ENCODE measurements at places on chromosomes 3 and 15.

DNA sequence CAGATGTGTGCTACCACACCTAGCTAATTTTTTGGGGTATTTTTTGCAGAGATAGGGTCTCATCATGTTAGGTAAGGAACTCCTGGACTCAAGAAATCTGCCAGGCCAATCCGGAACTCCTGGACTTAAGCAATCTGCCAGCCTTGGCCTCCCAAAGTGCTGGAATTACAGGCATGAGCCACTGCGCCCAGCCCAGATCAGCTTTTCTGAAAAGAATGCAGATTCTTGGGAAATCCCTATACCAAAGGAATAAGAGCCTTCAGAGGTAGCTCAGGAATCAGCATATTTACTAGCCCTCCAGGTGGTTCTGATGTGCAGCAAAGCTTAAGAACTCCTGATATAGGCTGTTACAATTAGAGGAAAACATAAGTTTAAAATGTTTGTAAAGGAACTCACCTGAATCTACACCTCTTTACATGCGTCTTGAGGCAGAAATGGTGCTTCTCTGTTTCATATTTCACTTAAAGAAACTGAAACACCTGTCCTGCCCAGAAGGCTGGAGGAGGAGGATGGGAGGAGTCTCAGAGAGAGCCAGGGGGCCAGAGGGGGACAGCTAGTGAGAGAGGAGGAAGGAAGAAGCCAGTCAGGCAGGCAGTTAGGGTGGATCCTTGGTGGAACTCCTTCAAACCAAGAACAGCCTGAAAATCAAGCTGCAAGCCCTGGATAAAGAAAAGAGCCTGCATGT lies at the start of gene XCR1:
Gene XCR1, minus strand, starts transcription at position 463 of the 685 bp plus-strand sequence. CDS start 5,536 bp downstream, outside the sequence.
- no peak for DNase-seq

DNA sequence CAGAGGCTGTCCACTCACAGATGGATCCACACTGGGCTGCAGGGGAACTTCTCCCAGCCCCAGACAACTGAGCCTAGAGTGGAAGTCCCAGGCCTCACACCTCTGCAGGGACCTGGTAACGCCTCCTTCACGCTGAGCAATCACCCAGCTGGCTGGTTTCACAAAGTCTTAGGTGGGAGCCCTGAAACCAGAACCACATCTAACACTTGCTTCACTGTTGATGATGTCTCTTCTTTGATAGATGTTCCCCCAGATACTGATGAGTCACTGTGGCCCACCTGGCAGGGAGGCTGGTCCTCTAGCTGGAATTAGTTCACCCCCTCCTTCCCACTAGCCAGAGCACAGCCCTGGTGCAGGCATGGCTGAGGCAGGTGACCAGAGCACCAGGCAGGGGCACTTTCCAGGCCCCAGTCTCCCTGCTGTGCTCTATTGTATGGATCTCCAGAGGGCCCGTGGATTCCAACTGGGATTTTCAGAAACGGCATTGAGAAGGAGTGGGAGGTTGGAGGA lies 33.5 kb downstream of the MYL3 start:
- DNase-seq = no peak

GRCh38 chr3:127289706-127290575 lies 2.1 kb upstream of the PRR20G start:
- peak; percentile 48 for DNase-seq

- no peak for DNase-seq
Observed at GRCh38 chr3:173025941-173026340, 115.1 kb downstream of the SPATA16 start.

- DNase-seq = no peak
Observed at GRCh38 chr3:123821920-123822319, 62.2 kb downstream of the MYLK start.

GRCh38 chr3:172782235-172782634 lies 31.7 kb downstream of the ECT2 start:
- no peak for DNase-seq

GRCh38 chr3:177236704-177237103 lies 39.4 kb upstream of the TBL1XR1 start:
- DNase-seq = no peak

All from NCI-H82 (cell line).